ENCODE measurements at places on chromosomes 1 and 21.

GRCh38 chr21:32930673-32931072 is 95.1 kb upstream of the OLIG2 start:
- DNase-seq, result no peak

GRCh38 chr21:38300141-38300578 is 43.4 kb downstream of the KCNJ15 start:
- DNase-seq, result no peak

DNA sequence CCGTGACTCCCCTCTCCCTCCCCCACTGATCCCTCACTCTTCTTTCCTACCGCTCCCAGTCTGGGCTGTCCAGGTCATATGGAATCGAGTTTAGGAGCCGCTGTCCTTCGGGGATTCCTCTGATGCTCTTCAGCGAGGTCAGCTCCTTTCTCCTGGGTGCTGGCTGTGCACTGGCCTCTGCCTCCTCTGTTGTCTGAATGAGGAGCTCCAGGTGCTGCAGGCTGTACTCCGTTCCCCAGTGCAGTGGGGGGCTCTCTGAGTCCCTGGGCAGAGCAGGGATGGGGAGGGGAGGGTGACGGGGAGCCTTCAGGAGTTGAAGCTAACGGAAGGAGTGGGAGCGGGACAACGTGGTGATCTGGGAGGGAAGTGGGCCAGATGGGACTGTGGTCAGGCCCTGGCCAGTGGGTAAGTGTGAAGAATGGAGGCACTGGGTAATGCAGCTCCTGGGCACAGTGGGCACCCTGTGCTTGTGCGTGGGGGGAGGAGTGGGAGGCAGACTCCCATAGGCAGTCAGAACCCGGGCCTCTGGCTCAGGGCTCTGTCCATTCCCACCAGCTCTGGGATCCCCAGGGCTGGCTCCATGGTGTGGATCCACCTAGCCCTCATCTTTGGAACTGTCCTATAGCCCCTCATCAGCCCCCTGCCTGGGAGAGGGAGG is 59.5 kb upstream of the TLR5 start:
- DNase-seq, result no peak

- no peak for DNase-seq
These were observed 5.2 kb downstream of the ZNF678 start for GRCh38 chr1:227568593-227568992.

DNA sequence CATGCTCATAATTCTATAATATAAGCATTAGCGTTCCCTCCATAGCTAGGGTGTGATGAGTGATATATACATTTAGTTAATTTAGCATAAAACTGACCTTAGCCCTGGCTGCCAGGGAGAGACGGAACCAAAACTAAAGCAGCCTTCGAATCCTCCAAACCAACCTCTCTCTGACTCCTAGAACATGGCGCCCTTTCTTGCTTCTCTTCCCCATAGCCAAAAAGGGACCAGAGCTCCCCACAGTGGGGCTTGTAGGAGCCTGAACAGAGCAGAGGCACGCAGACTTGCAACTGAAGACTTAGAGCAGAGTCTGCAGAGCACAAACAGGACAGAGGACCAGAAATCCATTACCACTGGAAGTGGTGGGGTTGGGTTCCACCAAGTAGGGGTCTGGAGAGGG is 17.7 kb downstream of the IRF2BP2 start:
- DNase-seq, result no peak

DNA sequence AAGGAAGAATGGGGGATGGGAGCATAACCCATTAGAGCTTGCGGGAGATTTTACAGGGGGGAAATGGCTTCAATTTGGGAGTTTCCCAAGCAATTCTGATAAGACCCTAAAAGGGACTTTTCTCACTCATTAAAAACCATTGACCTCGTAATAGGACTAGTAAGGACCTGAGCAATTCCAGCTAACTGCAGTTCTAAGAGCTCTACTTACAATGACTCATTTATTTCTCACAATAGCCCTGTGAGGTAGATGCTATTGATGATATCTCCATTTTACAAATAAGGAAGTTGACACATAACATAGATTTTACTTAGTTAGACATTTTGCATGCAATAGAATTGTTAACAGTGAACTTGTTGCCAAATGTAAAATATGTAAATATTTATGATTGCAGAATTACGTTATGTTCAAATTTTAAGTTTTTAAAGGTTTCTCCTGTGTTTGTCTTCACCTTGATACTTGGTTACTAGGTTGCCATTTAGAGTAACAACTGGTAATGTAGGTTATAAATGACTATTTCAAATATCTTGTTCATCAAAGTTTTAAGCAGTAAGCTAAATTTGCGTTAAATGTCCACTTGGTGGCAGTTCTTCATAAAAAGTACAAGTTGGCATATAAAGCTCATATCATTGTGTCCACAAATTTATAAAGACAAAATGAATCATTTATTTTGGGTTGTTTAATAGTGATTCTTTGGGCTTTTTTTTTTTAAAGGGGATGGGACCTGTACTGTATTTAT is 182.0 kb downstream of the PLA2G4A start:
- peak; percentile 31 for DNase-seq

GRCh38 chr1:205826016-205826806 is 13.2 kb upstream of the SLC41A1 start:
- DNase-seq, result no peak

DNA sequence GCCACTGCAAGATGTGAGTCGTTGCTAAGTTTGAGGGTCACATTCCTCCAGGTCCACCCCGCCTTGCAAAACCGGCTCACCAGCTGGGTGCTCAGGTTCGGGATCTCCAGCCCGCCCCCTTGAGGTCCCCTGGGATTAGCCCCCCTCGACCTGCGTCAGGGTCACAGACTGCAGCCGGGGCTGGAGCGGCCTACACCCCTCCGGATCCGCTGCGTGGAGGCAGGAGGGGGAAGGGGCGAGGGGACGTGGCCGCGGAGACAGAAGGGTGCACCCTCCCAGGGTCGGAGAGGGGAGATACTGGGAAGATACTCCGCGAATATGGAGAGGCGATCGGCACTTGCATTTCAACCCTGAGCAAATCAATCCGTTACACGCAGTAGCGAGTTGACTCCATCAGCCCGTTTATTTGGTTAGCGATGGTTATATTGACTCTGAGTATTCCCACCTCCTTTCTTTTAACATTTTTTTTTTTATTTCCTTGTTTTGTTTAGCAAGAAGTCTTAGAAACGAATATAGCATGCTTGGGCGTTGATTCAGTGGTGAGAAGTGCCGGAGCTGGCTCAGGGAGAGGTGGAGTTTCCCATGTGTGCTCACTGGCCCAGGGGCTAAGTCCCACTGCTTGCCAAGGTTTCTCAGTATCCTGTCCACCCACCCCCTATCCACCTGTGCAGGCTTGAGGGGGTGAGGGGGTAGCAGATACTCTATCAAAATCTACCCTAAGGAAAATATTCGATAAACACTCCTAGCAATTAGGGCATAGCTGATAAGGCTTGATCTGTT is 997 bp downstream of the IFNAR2 start:
- peak; percentile 82 for DNase-seq

GRCh38 chr1:54872036-54872331 is 15.0 kb downstream of the DHCR24 start:
- no peak for DNase-seq

DNA sequence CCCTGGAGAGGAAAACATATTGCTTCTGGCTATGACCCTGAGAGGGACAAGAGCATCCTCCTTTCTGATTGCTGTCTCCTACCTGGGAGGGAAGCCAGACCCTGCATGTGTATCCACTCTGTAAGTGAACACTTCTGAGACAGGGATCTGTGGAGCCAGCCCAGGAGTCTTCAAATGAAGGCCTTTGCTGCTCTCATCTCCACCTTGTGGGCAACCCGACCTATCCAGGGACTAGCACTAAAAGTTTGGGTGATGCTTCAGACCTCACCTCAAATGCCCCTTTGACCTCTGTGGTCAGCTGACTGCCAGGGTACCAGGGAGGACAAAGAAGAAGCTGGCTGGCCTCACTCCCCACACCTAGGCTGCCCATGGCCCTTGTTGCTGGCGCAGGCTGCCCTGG is 64.7 kb downstream of the KCND3 start:
- no peak for DNase-seq

DNA sequence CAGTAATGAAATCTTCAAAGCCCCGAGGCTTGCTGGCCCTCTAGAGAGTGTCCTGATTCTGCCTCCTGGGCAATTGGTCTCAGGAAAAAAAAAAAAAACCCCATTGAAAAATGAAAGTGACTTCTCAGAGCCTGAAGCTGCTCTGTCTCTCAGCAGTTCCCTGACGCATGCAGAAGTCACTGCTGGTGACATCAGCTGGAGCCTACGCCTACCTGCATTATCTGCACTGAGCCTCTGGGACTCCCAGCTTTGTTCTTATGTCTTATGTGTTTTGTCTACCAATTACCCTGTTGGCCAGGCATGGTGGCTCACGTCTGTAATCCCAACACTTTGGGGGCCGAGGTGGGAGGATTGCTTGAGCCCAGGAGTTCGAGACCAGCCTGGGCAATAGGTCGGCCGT is 10.1 kb upstream of the SLC25A33 start:
- peak; percentile 17 for DNase-seq

GRCh38 chr1:88892357-88892877 is 1.1 kb upstream of the GTF2B start:
- DNase-seq, result peak; percentile 68

DNA sequence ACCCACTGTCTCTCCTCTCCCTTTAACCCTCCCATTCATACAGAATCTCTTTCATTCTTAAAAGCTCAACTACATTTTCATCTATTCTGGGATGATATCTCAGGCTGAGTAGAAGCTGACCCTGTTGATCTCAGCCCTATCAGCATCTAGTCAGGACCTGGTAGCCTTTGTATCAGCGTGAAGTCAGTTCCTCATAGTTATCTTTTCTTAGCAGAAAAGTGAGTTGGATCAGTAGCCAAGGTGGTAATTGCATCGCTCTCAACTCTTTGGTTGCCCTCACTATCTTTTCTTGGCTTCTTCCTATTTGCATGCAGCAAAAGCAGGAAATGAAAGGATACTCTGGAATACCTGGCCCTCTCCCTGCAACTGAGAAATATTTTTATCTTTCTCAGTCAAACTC is 13.6 kb upstream of the GOLT1A start:
- DNase-seq, result no peak

- DNase-seq, result no peak
These were observed 97.7 kb downstream of the VPS13D start for GRCh38 chr1:12327566-12327965.

All from cardiac fibroblast (primary cell).